ENCODE measurements at places on chromosomes 16 and 17.
A peak's percentile ranks its signal among the peaks of the same experiment; 100 is the strongest.

- peak; percentile 56 for DNase-seq
Observed at GRCh38 chr17:10114931-10115535, 83.4 kb downstream of the GAS7 start.

DNA sequence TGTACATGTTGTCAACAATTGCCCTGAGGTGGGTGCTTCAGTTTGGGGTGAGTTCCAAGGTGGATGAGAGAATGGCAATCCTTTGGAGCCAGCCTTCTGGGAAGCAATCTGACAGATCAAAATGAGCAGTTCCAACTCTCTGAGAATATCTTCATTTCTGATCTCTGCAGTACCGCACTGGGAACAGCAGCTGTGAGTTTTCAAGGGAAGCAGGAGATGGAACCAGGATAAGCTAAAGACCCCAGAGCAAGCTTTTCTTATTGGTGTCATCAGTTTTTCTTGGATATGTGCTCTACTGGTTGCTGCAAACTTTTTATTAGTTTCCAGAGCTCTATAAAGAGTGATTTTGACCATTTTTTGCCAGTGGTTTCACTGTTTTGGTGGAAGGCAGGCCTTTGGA is 94.7 kb downstream of the KCNJ12 start:
- no peak for DNase-seq

GRCh38 chr17:21041741-21042457 is 912 bp downstream of the USP22 start:
- DNase-seq, result no peak

DNA sequence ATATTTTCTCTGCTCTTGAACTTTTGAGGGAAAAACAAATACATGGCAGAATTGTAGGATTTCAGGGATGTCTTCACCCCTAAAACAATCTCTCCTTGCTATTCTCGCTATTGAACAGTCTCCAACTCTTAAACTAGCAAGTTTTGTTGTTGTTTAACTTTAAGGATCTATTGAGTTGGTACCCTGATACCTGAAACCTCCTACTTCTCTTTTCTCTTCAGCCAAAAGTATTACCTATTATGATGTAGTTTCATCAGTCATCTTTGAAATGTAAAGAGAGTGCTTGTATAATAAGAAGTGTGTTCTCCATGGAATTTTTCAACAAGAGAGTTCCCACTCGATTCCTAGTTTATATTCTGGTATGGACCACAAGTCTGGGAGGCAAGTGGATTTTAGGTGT is 211.6 kb upstream of the TBX2 start:
- no peak for DNase-seq

GRCh38 chr17:67492251-67492740 is 115.2 kb downstream of the PITPNC1 start:
- DNase-seq, result no peak

DNA sequence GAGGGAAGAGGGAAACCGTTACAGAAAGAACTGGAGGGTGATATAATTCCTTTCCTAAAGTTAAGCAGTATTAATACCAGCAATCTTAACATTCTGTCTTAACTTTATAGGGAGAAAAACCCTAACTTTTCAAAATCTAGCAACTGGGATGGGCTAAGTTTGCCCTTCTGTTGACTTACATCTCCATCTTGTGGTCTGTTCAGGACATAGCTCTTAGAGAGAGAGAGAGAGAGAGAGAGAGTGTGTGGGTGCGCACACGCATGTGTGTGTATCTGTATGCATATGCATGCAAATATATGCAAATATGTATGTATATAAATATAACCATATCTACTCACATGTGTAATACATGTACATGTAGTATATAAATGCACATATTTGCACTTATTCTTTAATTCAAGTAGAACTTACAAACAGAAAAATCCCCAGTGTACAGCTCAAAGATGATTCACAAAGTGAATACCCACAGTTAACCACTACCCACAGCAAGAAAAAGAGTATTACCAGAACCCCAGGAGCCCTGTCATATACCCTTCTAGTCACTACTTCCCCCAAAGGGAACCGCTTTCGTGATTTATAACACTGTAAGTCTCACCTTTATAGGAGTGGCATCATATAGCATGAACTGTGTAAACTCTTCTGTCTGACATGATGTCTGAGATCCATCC is 46.5 kb downstream of the STX8 start:
- DNase-seq, result peak; percentile 10

- no peak for DNase-seq
Observed at GRCh38 chr17:41464682-41465081, 2.5 kb downstream of the KRT32 start.

- no peak for DNase-seq
Observed at GRCh38 chr17:15343749-15344148, 2.4 kb upstream of the TEKT3 start.

GRCh38 chr17:55456307-55457240 is 34.9 kb upstream of the MMD start:
- DNase-seq, result no peak

DNA sequence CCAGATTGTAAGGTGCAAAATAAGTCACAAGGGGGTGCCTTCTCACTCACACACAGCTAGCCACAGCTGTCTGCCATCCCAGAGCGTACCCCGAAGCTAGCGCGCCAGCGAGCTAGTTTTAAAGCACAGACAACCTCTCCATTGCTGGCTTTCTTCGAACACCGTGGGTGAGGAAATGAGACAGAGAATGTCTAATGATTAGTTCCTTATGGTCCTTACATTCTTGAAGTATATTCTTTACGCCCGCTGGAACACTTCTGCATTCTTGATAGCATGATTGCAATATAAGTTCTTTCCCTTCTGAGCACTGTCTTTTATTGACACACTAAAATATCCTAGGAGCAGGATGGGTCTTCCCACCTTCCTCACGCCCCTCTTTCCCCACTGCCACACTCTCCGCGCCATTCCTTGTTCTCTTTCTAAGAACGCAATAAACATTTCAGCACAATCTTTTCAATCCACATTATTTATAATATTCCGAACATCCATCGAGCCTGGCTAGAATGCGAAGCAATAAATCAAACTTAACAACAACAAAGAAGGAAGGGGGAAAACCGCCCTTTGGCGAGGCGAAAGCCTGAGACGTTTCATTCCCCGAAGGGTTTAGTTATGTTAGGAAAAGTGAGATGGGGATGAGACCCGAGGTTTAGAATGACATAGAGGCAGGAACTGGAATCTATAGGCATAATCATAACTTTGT is 251.3 kb downstream of the NTN1 start:
- DNase-seq, result no peak

GRCh38 chr17:19305256-19305655 is 57.3 kb downstream of the B9D1 start:
- DNase-seq, result no peak

DNA sequence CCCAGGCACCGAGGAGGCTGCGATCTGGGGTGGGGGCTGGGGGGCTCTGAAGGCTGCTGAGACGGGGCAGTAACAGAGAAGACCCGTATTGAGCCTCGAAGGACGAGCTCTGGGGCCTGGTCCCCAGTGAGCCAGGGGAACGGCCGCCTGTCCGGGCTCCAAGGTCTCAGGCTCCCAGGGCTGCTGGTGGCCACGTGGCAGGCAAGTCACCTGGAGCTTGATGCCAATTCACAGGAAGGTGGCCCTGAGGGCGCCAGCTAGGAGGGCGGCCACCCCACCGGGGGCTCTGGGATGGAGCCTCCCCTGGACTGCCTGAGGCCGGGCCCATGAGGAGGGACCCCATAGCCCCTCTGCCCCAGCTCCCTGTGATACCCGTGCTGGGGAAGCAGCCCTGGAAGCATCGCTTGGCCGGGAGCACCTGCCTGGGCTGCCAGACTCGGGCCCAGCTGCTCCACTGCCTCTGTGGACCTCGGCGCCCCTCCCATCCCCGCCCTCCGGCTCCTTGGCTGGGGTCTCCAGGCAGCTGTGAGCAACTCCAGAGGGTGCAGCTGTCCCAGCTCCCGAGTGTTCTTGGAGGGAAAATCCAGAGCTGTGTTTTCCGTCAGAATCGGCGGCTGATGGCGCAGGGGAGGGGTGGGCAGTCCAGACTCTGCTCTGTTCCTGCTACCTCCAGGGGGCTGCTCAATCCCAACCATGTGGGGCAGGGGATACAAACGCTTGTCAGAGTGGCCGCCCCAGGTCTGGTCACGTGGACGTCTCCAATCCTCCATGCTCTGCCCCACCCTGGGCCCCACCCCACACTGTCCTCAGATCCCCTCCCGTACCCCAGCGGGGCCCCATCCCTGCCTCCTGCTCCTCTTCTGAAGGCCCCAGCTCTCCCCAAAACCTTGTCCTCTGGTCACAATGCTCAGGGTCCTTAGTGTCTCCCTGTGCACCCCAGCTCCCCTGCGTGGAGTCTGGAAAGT is 67.2 kb upstream of the GNG13 start:
- no peak for DNase-seq

DNA sequence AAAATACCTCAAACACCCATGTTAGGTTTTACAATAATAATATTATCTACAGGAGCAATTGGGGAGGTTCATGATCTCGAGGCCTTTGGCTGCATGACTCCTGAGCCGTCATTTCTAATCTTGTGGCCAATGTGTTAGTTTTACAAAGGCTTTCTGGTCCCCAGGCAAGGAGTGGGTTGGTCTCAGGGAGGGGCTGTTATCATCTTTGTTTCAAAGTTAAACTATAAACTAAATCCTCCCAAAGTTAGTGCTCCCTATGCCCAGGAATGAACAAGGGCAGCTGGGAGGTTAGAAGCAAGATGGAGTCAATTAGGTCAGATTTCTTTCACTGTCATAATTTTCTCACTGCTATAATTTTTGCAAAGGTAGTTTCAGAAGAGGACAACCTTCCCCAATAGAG is 9.1 kb upstream of the CCL5 start:
- no peak for DNase-seq

GRCh38 chr16:62692685-62693084 is 656.4 kb upstream of the CDH8 start:
- no peak for DNase-seq

- no peak for DNase-seq
Observed at GRCh38 chr17:22692066-22692805, 999.9 kb downstream of the KCNJ18 start.

GRCh38 chr16:50881331-50881830 is 139.5 kb downstream of the CYLD start:
- no peak for DNase-seq

DNA sequence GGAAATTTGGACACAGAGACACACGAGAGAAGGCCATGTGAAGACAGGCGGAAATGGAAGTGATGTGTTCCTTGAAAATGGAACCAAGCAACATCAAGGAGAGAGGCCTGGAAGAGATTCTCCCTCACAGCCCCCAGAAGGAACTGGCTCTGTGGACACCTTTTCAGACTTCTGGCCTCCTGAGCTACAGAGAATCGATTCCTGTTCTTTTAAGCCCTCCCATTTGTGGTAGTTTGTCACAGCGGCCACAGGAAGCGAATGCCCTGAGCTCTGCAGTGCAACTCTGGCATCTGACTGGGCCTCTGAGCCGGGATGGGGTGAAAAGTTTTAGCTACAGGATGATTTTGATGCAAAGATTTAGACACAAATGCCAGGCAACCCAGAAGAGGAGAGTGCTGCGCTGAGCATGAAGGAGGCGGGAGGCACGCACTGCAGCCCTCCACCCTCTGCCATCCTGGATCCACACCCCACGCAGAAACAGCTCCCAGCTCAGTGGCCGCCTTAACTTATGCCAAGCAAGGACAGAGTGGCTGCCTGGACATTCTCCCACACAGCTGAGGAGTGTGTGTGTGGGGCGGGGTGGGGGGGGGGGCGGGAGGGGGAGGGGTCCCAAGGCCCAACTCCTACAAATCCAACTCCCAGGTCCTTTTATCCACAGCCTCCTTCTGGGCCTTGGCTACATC is 2.2 kb downstream of the TIMP2 start:
- no peak for DNase-seq

DNA sequence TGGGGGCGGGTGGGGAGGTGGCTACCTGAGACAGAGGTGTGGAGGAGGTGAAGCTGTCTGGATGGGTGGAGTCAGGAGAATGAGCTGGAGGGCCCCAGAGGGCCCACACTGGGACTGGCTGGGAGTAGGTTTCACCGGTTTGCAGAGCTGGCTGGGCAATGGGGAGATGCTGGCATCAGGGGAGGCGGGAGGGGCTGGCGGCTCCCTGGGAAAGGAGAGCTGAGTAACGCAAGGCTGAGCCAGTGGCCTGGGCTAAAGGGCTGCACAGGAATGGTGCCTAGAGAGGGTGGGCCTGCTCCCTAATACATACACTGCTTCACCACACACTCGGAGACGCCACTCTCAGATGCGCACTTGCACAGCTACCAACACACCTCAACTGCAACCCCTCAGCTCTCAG is 12.4 kb downstream of the P3H4 start:
- no peak for DNase-seq

DNA sequence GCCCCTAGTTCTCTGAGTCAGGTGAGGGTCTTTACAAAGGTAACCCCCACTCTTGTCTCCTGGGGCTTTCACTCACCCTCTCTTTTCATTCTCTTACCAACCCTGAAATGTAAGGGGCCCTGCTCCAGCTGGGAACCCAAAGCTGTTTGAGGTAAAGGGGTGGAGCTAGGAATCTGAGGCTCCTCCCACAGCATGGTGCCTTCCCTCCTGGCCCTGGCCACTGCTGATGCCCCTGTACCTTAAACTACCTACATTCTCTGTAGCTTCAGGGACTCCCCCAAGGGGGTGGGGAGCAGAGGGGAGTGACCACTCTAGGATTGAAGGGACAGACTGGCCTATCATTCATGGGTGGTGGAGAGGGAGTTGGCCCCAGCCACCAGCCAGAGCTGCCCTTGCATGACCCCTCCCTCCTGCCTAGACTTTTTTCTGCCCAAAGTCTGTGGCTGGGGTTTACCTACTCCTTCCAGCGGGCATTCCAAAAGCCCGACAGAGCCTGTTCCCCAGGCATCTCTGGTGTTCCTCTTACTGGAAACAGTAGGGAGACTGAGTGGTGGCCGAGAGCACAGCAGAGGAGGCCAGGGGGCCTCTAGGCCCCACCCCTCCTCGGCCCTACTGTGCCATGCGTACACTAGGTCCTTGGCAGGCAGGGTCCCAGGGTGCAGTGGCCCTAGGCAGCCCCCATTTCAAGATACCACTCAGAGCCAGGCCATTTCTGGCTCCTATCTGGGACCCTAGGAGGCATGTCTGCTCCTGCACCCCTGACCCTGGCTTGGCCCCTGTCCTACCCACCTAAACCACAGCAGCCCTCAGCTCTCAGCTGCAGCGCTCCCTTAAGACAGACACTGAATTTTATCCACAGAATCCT is 9.5 kb downstream of the DOK4 start:
- no peak for DNase-seq

DNA sequence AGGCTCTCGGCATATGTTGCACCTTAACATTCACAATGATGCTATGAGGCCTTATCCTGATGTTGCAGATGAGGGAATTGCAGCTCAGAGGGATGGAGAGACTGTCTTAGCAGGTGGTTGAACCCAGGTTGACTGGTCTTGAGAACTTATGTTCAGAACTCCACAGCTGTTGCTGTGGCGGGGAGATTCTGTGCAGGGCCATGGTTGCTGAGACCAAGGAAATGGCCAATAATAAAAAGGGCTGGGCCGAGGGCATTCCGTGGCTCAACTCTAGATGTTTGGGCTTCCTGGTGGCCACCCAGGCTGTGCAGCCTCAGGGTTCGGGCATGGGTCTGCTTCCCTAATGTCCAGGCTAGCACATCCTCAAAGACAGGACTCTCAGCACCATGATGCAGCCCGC is 5.9 kb downstream of the KSR1 start:
- DNase-seq, result no peak

GRCh38 chr16:77888871-77889270 is 100.5 kb downstream of the VAT1L start:
- DNase-seq, result no peak

All from SK-N-MC (cell line).